ENCODE measurements at places on chromosomes 5 and 9. TPM values are rescaled to one million over a fixed set of nuclear protein-coding genes. Genes with fewer than 3 reads are reported as not detected.

Gene TDRD7
- total RNA-seq = 4.7 TPM

Gene TCOF1
- total RNA-seq = 23.4 TPM

Gene OTP
- 0.24 TPM for total RNA-seq

Gene ZNF454
- 1.2 TPM for total RNA-seq

Gene CNTLN
- total RNA-seq = 6.3 TPM

Gene RGS7BP
- under 0.01 TPM for total RNA-seq

Gene IFNK
- total RNA-seq = not detected

Gene BTNL3
- total RNA-seq = not detected

Gene SPATA31D1
- not detected for total RNA-seq

Gene SOX30
- total RNA-seq = not detected

Gene PHF24
- total RNA-seq = 0.40 TPM
